ENCODE measurements at places on chromosomes 12 and 14.

- no peak for DNase-seq
Observed at GRCh38 chr12:15829255-15829654, 40.1 kb upstream of the EPS8 start.

GRCh38 chr12:26077915-26078702 is 46.7 kb downstream of the BHLHE41 start:
- peak; percentile 26 for DNase-seq

DNA sequence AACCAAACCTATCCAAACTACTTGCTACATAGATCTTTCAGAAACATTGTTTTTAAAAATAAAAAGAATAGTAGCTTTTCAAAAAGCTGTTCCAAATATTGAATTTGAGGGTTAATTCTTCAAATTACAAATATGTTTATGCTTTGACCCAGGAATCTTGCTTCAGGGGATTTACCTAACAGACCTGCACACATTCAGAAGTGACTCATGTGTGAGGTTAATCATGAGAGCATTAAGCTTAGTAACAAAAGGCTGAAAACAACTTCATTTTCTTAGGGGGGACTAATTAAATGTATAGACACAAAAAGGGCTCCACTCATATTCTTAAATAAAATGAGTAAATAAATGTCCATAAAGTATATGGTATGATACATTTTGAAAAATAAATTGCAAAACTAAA is 672.4 kb upstream of the FLRT2 start:
- DNase-seq, result no peak

- no peak for DNase-seq
Observed at GRCh38 chr14:93083917-93084316, 31.8 kb downstream of the ITPK1 start.

DNA sequence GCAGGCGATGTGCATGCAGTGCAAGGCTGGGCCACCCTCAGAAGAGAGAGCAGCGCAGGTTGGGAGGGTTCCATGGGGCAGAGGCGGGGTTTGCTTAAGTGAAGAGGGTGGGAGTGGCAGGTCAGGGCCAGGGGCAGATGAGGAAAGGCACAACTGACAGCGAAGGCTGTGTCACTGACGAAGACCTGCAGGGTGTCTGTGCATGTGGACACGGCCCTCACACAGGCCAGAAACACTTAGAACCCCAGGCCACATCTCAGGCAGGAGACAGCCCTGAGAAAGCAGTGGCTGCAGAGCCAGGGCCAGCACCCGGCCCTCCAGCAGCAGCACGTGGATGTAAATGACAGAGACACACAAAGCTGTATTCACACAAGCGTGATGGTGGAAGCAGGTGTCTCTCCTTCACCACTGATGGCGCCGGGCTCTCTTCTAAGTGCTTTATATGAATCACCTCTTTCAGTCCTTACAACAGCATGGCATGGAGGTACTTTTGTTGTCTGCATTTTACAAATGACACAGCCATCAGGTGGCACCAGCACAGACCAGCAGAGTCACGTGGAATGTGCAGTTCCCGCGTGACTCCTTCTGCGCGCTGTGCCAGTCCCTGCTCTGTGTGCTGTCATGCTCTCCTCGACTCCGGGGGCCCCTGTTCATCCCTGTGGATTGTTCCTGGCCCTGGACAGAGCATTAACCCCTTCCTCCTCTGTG is 54.6 kb downstream of the TSPAN11 start:
- no peak for DNase-seq

- no peak for DNase-seq
Observed at GRCh38 chr12:24797901-24798300, 151.0 kb downstream of the BCAT1 start.

- no peak for DNase-seq
Observed at GRCh38 chr14:82565825-82566224, 1032.2 kb upstream of the SEL1L start.

- DNase-seq, result no peak
Observed at GRCh38 chr12:6407236-6407954, 23.4 kb downstream of the LTBR start.

DNA sequence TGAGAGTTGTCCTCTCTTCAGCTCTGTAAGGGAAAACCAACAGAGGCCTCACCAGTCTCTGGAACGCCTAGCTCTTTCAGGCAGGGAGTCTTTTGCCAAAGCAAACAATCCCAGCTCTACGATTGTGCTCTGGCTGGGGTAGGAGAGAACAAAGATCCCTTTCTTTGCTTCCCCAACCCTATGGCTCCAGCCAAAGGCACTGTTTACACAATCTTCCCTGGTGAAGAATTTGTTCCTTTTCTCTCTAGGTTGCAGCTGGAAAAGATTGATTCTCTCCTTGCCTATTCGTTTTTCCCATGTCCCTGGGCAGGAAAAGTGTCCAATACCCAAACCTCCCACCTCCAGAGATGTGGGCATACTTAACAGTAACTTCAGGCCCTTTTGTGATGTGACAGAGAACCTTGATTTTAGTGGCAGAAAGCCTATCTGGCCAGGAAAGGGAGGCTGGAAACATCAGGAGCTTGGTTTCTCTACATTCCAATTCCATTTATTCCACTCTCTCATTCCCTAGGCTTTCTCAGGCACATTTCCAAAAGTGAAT is 16.8 kb downstream of the ATP5MC2 start:
- peak; percentile 78 for DNase-seq

DNA sequence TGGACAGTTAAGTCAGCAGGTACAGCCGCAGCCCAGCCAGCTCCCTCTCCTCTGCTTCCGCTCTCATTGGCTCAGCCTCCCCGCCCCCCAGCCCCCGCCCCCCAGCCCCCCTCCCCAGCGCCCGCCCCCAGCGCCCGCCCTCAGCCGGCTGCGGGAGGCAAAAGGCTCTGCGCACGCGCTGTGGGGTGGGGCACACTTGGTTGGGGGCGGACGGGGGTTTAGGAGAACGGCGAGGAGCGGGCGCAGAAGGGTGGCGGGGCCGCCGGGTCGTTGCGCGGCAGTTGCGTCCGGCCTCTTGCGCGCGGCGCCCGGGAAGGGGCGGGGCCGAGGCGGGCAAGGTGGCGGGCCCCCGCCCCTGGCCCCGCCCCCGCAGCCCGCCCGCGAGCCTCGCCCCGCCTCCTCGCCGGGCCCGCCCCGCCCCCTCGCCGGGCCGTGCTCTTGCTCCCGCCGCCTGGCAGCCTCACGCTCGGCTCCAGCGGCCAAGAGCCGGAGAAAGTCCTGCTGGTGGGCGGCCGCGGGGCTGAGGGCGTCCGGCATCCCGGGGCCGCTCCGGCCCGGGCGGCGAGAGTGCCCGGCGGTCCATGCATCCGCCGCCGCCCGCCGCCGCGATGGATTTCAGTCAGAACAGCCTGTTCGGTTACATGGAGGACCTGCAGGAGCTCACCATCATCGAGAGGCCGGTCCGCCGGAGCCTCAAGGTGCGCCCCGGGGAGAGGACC is at the start of gene PPP4R4:
Gene PPP4R4 (plus strand): TSS at position 438 of the 719 bp plus-strand sequence. CDS start 144 bp downstream, at position 582.
- DNase-seq, result peak; percentile 45

- no peak for DNase-seq
Observed at GRCh38 chr12:56126732-56127239, 1.3 kb upstream of the ESYT1 start.

DNA sequence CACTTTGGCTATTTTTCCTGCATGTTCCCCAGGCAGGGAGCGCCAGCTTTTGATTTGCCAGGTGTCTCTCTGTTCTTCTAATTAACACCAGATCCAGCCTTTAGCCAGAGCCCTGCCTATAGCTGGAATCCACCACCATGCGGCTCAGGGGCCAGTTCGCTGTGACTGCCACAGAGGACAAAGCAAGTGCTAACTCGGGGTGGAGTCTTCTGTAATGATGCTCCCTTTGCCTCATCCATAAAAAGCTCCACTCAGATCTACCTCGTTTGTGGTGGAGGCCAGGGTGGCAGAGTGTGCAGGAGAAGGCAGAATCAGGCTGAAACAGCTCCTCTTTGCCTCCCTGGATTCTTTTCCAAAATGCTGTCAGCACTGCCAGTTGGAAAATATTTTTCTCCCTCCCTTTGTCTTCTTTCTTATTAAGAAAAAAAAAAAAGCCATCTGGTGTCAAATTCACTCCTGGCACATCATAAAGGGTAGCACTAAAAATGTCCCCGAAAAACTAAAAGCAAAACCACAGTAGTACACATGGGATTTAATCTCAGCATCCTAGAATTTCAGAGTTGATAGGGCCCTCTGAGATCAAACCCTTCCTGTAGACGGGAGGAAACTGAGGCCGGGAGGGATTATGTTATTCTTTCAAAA is 18.0 kb upstream of the CTDSP2 start:
- peak; percentile 70 for DNase-seq

DNA sequence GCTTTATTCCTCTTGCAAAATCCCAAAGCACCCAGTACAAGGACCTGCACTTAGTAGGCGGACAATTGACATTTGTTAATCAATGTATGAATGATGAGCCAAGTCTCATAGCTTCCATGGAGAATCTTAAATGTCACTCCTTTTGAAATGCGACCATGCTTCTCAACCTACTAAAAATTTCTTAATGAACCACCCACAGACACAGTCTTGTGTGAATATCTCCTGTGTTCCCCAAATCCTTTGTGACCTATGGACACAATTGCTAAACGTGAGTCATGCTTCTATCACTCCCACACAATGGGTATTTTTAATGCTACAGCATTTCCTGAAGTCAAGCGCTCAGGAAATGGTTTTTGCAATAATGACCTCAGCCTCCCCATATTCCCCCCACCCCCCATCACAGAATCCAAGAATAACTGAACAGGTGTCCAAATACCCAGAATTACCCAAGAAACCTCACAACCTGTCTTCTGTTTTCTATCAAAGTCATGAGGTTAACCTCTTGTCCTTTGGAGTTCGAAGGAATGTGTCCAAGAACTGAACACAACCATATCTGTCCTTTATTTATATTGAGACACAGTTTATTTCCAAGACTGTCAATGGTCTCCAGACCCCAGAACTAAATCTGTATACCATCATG is 163.6 kb upstream of the PLEKHG7 start:
- peak; percentile 90 for DNase-seq

- DNase-seq, result no peak
Observed at GRCh38 chr14:76081642-76082041, 70.1 kb upstream of the GPATCH2L start.

DNA sequence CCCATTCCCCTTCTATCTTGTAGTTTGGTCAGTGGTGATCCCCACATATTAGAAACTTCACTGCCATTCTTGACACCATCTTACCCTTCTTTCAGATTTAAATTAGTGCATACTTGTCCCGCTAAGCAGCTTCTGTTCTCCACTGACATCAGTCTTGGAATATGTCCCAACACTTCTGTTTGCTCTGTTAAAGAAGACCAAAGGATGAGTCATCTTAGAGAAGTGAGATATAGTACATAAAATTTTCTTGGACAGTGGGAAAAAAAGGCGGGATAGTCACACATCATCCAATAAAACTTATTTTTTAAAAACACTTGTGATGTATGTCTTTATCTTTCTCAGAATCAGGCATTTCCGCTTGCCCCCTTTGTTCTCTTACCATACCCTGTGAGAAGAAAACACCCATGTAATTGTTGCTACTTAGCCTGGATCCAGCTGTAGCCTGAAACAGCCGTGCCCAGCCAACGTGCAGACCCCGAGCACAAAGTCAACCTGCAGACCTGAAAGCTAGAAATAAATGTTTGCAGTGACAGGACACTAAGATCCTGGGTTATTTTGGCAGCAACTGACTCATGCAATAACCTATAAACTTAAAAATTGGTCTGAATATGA is 100.1 kb upstream of the PDE3A start:
- peak; percentile 50 for DNase-seq

DNA sequence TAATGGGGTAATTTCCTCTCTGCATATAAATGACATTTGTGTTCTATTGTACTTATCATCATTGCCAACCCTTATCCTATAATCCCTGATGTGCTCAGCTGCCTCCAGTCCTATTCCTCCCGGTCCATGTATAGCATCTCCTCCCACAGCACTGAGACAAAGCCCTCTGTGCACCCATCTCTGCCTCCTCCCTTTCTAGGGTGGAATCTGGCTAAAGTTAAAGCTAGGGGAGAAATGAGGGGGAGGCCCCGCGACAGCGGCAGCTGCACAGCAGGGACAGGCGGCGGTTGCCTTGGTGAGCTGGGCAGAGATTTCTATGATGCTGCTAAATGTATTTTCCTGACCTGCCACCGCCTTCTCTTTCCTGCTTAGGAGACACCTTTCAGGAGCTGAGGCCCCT is 12.8 kb upstream of the ZDHHC22 start:
- DNase-seq, result no peak

- DNase-seq, result no peak
Observed at GRCh38 chr12:85775091-85775490, 61.1 kb downstream of the RASSF9 start.

- DNase-seq, result peak; percentile 58
Observed at GRCh38 chr14:24483604-24484252, 24.3 kb downstream of the CMA1 start.

GRCh38 chr14:49033131-49033530 is 553.0 kb downstream of the RPS29 start:
- DNase-seq, result no peak
